ENCODE measurements at places on chromosomes 12 and 14. TPM values are rescaled to one million over a fixed set of nuclear protein-coding genes. Genes with fewer than 3 reads are reported as not detected.
A peak's percentile ranks its signal among the peaks of the same experiment; 100 is the strongest.

The NPC2 gene
- total RNA-seq, result 217 TPM

The CELA1 gene
- not detected for total RNA-seq

The GZMB gene
- 1.6 TPM for total RNA-seq

The TSPAN11 gene
- total RNA-seq, result 7.5 TPM

The ADGRD1 gene
- total RNA-seq, result 6.7 TPM

The PTPRQ gene
- 0.25 TPM for total RNA-seq

- no peak for DNase-seq
- H3K27me3 ChIP-seq, result no peaks in the 10 kb centered on the region
- H3K4me1 ChIP-seq, result no peaks in the 10 kb centered on the region
- no peak overlapping the region for H3K4me3 ChIP-seq
These were observed 43.0 kb downstream of the SRRM4 start for GRCh38 chr12:119024356-119024755.

DNA sequence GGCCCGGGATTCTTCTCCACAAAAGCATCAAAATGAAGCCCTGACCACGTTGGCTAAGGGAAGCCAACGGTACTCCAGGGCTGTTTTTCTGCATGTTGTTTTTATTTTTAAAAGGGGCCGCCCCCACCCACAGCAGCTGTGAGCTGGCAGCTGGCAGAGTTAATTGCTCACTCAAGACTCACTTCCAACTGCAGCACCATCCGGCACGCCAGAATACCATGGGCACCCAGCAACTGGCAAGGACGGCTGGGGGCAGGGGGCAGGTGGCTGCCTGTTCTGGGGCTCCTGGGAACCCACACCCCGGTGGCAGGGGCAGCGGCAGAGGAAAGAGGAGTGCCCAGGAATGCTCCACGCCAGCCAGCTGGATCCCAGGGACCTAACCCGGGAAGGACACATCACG is 44.3 kb downstream of the NCOR2 start:
- no peak overlapping the region for H3K27ac ChIP-seq
- H3K4me1 ChIP-seq, result no peaks in the 10 kb centered on the region
- no peak for DNase-seq
- no peaks in the 10 kb centered on the region for H3K36me3 ChIP-seq

- H3K36me3 ChIP-seq, result no peaks in the 10 kb centered on the region
- no peak overlapping the region for H3K4me3 ChIP-seq
- no peaks in the 10 kb centered on the region for H3K4me1 ChIP-seq
- H3K27ac ChIP-seq, result no peak overlapping the region
- DNase-seq, result no peak
These were observed 521.8 kb downstream of the RMST start for GRCh38 chr12:97984436-97984835.

DNA sequence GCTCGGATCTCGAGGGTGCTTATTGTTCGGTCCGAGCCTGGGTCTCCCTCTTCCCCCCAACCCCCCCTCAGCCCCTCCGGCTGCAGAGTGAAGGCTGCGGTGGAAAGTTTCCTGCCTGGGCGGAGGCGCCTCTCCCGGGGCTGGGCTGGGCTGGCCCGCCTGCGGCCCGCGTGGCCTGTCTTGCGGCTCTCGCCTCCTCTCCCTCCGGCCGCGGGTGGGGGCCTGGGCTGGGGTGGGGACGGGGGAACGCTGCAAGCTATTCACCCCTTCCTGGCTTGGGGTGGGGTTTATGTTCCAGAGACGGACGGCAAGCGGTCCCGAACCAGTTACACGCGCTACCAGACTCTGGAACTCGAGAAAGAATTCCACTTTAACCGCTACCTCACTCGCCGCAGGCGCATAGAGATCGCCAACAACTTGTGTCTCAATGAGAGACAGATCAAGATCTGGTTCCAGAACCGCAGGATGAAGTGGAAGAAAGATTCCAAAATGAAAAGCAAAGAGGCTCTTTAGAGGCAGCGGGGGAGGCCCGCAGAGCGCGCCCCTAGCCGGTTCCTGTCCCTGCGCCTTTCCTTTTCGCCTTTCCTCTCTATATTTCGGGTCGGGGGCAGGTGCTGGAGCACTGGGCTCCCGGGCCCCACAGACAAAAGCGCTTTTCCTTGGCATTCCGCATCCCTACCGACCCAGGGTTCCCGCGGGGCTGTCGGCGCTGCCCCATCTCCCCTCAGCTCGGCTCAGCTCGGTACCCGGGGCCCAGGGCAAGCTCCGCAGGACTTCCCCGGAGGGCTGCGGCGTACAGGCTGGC is 1.3 kb downstream of the HOXC5 start:
- H3K27ac ChIP-seq, result no peak overlapping the region
- H3K27me3 ChIP-seq, result no peaks in the 10 kb centered on the region
- DNase-seq, result peak; percentile 77
- H3K4me1 ChIP-seq, result no peaks in the 10 kb centered on the region
- H3K36me3 ChIP-seq, result peaks cover 4% of the 10 kb centered on the region

DNA sequence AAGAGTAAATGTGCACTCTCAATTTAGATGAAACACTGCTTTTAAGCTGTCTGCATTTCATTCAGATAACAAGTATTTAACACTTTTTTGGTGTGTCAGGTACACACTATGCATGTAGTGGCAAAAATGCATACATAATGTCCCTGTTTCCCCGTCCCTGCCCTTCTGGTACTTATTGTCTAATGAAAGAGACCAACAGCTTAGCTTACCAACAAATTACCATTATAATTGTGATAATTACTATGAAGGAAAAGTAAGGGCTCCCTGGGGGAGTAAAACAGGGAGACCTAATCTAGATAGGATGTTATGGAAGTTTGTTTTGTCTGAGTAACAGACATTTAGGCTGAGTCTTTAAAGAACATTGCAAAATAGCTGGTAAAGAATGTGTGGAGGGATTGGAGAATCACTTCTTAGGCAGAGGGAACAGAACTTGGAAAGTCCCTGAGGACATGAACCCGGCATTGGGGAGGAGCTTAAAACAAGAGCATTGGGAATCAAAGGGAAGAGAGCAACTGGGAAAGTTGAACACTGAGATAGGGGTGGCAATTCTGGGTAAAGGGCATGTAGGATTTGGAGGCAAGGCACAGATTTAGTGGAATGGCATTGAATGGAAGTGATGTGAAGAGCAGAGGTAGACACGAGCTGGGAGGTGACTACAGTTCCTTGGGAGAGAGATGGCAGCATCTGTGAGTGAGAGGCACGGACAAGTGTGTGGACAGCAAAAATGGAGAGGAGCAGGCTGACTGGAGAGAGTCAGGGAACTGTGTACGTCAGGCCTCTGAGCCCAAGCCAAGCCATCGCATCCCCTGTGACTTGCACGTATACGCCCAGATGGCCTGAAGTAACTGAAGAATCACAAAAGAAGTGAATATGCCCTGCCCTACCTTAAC is 181.6 kb downstream of the GRIP1 start:
- no peaks in the 10 kb centered on the region for H3K27me3 ChIP-seq
- no peaks in the 10 kb centered on the region for H3K4me1 ChIP-seq
- H3K27ac ChIP-seq, result no peak overlapping the region
- H3K36me3 ChIP-seq, result no peaks in the 10 kb centered on the region
- no peak overlapping the region for H3K4me3 ChIP-seq

- H3K4me3 ChIP-seq, result no peak overlapping the region
- no peak overlapping the region for H3K27ac ChIP-seq
- no peaks in the 10 kb centered on the region for H3K36me3 ChIP-seq
- H3K4me1 ChIP-seq, result no peaks in the 10 kb centered on the region
These were observed 40.2 kb downstream of the DACT1 start for GRCh38 chr14:58677996-58678395.

- H3K36me3 ChIP-seq, result no peaks in the 10 kb centered on the region
- no peaks in the 10 kb centered on the region for H3K27me3 ChIP-seq
- DNase-seq, result no peak
- H3K4me1 ChIP-seq, result no peaks in the 10 kb centered on the region
These were observed 25.7 kb upstream of the COCH start for GRCh38 chr14:30848449-30849240.

DNA sequence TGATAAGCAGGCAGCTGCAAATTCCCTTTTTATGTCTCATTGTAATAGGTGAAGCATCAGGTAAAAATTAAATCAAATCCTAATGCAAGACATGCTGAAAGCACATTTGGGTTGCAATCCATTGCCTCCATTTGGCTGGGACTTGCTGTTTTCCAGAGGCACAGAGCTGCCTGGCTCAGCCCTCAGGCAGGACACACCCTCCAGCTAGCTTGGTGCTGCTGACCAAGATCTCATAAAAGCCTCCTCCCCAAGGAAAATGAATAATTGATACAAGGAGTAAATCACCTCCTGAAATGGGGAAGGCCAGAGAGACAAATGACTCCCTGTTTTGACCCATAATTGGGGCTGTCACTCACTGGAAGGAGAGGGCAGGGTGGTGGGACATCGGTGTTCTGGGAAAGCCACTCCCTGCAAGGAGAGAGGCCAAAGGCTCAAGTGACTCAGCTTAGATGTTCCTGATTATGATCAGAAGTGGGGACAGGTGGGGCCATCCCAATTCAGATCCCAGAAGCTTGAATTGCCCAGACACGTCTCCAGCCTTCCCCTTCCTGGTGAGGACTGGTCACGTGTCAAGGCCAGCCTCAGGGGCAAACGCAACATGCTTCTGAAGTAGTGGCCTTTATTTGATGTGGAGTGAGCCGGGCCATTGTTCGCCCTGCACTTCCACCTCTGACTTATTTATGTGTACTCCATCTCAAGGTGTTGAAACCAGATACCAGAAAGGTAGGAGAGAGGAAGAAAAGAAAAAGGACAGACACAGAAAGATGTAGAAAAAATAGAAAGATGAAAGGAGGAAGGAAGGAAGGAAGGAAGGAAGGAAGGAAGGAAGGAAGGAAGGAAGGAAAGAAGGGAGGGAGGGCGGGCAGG is 773.7 kb downstream of the BCL11B start:
- no peak overlapping the region for H3K4me3 ChIP-seq
- no peaks in the 10 kb centered on the region for H3K4me1 ChIP-seq
- no peak overlapping the region for H3K27ac ChIP-seq
- DNase-seq, result no peak

DNA sequence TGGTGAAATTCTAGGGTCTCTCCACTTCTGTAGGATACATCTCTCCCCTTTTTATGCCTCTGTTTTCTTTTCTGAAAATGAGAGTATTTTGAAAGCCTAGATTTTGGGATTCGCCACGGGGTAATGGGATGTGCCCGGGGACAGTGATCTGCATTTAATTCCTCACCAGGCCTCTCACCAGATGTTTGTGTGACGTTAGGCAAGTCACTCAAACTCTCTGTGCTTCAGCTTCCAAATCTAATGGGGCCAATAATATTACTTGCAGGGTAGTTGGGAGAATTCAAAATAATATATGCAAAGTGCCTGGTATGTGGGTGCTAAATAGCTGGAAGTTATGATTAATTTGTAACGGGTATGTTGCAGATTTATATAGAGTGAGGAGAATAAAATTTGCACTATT is 78.8 kb downstream of the C12orf75 start:
- no peaks in the 10 kb centered on the region for H3K4me1 ChIP-seq
- no peaks in the 10 kb centered on the region for H3K36me3 ChIP-seq
- no peak overlapping the region for H3K4me3 ChIP-seq
- no peak for DNase-seq
- no peaks in the 10 kb centered on the region for H3K27me3 ChIP-seq

Measured in kidney (tissue), 22 donors.